ENCODE measurements at places on chromosomes 11 and 22.

DNA sequence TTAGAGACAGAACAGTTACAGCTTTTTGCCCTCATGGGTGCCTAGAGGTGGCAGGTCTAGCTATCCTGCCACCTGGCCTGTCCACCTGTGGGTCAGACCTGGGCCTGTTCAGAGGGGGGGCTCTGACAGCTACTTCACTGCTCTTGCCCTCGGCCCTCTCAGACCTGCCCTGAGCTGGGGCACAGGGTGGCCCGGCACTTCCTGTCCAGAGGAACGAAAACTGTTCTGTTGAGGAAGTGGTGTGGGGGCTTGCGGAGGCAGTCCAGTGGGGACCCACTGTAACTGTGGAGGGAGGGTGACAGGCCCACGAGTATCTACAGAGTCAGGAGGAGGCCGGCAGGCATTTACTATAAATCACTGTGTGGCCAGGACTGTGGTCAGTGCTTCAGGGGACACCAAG is 16.2 kb downstream of the TESMIN start:
- DNase-seq: no peak

GRCh38 chr22:24153353-24153752 is 27.9 kb upstream of the SUSD2 start:
- DNase-seq: no peak

GRCh38 chr11:76214968-76215548 is 8.8 kb upstream of the WNT11 start:
- DNase-seq: no peak

GRCh38 chr22:26905076-26905475 is 247.7 kb downstream of the MIAT start:
- no peak for DNase-seq

- DNase-seq: no peak
Observed at GRCh38 chr11:97332271-97332670, 942.5 kb downstream of the JRKL start.

GRCh38 chr11:32427935-32428664 is 7.2 kb downstream of the WT1 start:
- no peak for DNase-seq

GRCh38 chr11:34273099-34273498 is 84.7 kb downstream of the ABTB2 start:
- DNase-seq: no peak

DNA sequence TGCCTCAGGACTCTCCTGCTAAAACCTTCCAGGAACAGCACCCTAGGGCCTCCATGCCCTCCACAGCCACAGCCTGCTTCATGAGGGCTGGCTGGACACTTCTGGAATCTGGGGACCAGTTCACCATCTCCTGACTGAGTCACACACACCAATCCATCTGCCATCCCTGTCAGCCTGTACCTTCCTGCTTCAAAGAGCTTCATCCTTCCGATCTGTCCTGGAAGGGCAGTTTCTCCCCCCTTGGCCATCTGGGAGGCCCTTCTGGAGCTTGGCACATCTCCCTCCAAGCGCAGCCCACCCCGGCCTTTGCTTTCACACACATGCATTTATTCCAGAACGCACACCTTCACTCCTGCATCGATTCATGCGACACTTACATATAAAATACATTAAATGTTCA is 13.0 kb downstream of the APBB1 start:
- DNase-seq: no peak

GRCh38 chr11:9680028-9680427 is 16.2 kb downstream of the SWAP70 start:
- no peak for DNase-seq

- no peak for DNase-seq
Observed at GRCh38 chr22:48369789-48370507, 1457.7 kb downstream of the BRD1 start.

DNA sequence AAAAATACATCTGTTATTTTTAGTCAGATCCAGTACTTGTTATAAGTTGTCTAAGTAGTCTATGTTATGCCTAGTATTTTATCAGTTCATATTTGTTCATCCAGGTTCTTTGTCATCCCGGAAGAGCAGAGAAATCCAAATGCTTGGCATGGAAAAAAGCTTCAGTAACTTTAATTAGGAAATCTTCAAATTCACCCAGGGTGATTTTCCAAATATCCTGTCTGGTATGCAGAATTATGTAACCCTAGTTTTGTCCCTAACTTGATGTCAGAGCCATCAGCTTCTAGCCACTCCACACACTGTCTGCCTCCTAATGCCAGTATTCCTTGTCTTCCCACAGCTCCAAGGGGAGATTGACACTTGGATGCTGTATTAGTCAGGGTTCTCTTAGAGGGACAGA is 216.2 kb downstream of the ARHGAP42 start:
- no peak for DNase-seq

GRCh38 chr11:98107736-98108135 is 913.0 kb upstream of the CNTN5 start:
- DNase-seq: no peak

DNA sequence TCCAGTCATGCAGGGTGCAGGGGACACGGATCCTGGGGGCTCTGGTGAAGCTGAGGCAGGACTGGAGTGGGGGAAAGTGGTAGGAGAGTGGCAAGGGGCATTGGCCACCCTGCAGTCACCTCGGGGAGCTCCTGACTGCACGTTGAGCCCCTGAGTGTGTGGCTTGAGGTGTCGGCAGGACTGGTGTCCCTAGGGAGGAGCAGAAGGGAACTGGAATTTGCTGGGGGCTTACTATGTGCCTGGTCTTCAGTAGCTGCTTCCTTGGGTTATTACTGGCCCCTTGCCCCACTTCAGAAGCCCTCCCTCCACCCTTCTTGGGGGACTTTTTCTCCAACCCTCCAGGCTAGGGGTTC is 31.5 kb downstream of the IFT27 start:
- DNase-seq: no peak

Measured in mucosa of descending colon (tissue), 3 donors.